Stimulated activated CD8-positive, alpha-beta memory T cell treated with anti-CD3 and anti-CD28 coated beads, Interleukin-4, amount 100 ng/mL, for 1 hour (primary cell): ENCODE measurements at places on chromosomes 4 and X.

DNA sequence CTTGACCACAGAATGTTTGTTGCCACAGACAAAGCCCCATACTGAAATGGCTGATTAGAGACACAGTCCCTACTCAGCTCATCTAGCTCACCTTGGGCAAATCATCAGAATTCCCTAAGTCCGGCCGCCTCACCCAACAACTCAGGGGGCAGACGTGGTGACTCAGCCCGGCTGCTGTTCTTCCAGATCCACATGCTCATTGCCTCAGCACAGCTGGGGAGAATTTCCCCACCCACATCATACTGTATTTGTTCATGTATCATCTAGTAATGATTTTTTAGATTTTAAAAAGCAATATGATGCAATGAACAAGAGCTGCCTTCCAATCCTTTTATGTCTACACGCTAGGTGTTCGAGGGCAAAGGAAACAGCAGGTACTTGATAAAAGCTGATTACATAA is 333.8 kb upstream of the TENM3 start:
- DNase-seq, result no peak

DNA sequence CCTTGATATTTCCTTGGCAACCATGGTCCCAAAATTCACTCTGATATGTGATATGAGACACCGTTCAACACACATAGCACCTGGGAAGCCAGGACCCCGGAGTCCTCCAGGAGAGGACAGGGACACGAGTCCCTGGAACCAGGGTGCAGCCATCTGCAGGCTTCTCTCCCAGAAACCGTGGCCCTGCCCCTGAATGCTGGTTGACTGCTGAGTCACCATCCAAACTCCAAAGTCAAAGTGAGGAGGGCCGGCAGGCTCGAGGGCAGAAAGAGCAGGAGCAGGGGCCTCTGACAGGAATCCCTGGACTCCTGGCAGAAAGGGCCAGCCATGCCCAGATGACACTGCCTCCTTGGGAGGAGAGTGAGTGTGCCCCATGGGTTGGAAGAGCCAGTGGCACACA is 6.9 kb upstream of the PNMA6A start:
- DNase-seq, result no peak

- no peak for DNase-seq
Measured at GRCh38 chrX:20606831-20607230, 340.1 kb upstream of the RPS6KA3 start.

GRCh38 chr4:40976343-40976742 is 226.6 kb downstream of the NSUN7 start:
- DNase-seq, result no peak

DNA sequence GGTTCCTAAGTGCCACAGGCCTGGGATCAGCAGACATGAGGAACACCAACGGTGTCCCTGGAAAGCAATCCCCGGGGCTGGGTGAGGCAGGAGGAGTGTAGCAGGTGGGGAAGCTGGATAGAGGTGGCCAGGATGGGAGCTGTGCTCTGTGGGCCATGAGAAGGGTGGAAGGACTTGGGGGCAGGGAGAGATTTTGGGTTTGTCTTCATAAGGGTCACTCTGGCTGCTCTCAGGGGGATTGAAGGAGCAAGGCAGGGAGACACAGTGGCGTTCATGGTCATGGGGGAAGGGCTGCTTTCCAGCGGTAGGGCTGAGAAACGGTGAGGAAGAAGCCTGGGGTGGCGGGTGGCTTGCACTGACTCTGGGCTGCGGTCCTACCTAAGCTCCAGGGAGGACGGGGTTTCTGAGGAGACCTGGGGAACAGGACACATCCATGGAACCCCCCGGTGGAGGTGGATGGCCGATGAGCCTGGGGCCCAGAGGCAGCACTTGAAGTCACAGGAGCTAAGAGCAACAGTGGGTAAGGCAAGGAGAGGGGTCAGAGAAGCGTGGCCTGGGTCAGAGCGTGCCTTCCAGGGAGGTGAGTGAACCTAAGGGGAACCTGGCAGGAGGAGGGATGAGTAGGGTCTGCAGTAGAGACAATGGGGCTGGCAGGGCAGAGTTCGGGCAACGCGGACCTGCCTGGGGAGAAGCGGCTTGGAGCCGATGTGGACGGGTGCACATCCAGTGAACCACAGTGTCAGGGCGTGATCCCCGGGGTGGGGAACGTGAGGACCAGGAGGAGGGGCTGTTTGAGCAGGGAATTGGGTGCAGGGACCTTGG is 12.4 kb upstream of the CTBP1 start:
- DNase-seq, result no peak

DNA sequence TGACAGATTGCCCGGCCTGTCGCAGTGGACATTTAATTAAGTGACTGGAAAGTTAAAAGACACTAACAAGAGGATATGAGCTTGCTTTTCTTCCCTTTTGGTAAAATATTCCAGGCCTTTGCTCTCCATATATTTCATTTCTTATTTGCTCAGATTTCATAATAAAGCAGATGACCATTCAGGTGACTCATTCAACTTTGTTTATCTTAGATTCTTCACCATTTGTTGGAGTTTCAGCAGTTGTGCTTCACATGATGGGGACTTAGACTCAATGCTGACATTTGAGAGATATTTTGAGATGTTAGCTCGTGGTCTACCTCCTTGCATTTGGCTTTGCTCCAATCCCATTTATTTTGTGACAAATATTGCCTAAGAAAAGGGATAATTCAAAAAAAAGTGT is 312.2 kb downstream of the ARHGAP24 start:
- no peak for DNase-seq

- DNase-seq, result no peak
Measured at GRCh38 chr4:176259330-176260090, 9.5 kb downstream of the ASB5 start.

DNA sequence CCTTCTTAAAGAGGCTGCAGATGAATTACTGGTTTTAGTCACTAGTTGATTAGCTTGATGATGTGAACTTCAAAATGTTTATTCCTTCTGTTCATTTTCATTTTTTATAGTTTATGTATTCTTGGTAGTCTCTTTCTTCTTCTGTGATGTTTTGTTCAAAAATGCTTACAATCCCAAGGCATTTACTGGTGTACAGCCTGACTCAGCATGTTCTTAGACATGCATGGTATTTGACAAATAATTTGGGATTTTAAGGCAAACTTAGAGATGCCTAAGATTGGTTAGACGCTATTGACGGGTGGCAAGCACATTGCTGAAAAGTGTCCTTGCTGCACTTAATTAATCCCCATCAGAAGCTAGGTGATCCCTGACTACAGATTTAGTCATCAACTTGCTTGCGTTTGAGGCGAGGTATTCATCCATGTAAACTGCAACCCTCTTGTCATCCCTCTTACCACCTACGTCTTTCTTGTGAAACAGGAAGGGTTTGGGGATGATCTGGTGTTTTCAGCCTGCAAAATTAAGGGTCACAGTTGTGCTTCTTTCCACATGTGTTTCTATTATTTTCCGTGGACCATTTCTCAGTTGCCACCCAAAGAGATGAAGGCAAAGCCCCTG is 331.8 kb downstream of the DKK2 start:
- DNase-seq, result no peak

GRCh38 chrX:3129256-3129655 is 88.0 kb downstream of the ARSF start:
- no peak for DNase-seq

GRCh38 chr4:96315815-96316214 is 475.9 kb downstream of the PDHA2 start:
- no peak for DNase-seq

GRCh38 chr4:116724249-116724648 is 361.1 kb downstream of the TRAM1L1 start:
- DNase-seq, result no peak
